ENCODE measurements at places on chromosomes 4 and X.

- no peak for DNase-seq
Measured at GRCh38 chrX:32780109-32780508, 431.2 kb downstream of the DMD start.

DNA sequence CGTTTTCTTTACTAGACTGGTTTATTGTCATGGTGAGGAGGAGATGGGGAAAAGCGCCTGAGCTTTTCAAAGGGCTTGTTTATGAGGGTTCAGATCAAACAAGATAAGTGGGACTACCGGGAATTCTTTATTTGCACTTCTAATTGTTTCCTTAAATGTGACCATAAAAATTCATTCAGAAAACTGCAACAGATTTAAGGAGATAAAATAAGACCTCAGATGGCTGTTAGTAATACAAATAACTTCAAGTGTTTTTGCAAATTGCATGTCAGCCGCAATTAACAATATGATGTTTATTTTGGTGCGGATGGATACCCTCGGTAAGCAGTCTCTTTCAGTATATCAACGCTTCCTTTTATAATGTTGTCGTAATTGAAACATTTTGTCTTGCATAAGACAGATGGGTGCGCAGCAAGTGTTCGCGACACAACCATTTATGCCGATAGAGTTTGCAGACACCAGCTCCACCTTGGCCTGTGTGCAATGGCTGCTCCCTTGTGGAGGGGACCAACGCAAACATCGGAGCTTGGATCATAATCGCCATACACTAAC is 151.0 kb downstream of the C4orf33 start:
- no peak for DNase-seq

DNA sequence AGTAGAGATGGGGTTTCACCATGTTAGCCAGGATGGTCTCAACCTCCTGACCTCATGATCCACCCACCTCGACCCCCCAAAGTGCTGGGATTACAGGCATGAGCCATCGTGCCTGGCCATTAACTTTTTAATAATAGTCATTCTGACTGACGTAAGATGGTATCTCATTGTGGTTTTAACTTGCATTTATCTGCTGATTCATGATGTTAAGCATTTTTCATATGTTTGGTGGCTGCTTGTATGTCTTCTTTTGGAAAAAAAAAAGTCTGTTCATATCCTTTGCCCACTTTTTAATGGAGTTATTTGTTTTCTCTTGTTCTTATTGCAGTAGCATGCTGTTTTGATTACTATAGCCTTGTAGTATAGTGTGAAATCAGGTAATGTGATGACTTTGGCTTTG is 45.8 kb downstream of the ANXA10 start:
- DNase-seq, result no peak

DNA sequence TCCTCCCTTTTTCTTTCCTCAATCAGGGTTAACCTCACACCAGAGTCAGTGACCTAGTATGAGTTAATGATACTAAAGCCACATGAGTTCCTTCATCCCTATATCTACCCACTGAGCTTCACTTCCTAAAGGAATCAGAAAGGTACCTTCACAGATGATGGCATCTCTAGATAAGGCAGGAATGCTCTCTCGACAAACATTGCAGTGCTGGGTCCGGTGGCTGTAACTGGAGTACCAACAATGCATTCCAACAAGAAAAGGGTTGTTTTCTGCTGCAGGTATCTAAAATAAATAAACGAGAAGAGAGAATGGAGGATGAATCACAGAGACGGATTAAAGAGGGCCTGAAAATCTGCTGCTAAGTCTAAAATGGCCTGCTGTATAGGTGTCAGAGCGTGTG is 66.7 kb downstream of the DGKK start:
- DNase-seq, result no peak

DNA sequence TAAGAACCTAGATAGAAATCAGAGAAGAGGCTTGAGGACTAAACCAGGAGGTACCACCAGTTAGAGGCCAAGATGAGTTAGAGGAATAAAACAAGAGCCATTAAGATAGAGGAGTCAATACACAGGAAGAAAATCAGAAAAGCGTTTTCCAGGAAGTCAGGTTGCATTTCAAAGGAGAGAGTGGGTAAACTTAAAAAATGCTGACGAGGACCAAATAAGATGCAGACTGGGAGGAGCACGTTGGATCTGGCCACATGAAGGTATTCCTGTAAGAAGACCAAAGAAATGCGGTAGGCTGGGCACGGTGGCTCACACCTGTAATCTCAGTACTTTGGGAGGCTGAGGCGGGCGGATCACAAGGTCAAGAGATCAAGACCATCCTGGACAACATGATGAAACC is 533.1 kb upstream of the TENM3 start:
- DNase-seq, result no peak

DNA sequence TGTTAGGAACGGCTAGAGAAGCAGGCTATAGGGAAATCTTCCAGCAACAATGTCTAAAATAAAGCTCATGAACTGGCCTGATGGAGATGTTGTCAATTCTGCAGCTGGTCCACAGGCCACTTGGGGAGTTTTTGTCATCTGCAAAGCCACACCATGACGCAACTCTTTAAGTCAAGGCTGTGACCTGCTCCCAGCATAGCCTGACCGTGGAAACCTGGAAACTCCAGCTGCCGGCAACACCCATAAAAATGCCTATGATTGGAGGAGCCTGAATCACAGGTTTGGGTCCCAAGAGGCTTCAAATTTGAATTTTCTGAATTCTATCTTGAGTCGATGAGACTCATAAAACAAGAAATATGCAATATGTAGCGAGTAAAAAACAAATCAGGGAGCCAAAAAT is 969.2 kb upstream of the PRKX start:
- no peak for DNase-seq

GRCh38 chrX:79117078-79117477 is 27.4 kb upstream of the GPR174 start:
- no peak for DNase-seq

GRCh38 chr4:22485737-22486136 is 30.1 kb downstream of the ADGRA3 start:
- DNase-seq, result no peak

- no peak for DNase-seq
Measured at GRCh38 chr4:76670631-76671030, 227.3 kb downstream of the SOWAHB start.

- no peak for DNase-seq
Measured at GRCh38 chrX:10619425-10620046, 849 bp downstream of the MID1 start.

DNA sequence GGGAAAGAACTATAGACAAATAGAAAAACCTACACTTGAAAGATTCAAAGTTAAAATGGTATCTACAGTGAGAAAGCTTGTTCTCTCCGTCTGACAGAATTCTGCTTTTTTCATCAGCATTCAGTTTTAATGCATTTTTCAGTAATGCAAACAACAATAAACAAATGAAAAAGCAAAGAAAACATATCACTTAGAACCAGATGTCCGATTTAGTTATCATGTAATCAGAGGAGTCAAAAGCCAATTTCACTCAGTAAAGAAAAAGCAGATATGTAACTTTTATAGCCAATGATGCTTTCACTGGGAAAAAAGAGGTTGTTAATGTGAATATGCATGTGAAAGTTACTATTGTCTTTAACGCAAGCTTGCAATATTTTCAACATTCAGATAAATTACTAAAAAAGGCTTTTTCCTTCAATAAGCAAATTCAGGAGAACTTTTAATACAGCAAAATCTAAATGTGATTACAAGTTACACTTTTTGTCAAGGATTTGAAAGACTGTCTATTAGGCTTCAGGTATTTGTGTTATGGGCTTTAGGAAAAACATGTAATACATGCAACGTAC is 70.7 kb downstream of the TMEM47 start:
- no peak for DNase-seq
